ENCODE measurements at places on chromosomes 6 and 20.

DNA sequence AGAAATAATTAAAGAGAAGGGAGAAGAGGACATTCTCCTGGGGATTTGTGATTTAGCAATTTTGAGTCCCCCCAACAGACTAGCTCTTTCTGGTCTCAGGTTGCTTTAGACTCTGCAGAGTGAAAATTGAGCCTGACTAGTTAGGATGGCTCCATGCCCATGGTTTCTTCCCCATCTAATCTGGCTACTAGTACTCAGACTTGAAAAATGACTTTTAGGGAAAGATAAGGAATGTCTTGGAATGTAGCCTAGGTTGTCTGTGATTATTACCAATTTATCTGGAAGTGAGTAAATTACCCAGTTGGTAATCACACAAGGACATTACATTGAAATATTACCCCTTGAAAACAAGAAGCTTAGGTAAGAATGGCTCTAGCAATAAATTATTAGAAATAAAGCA lies 4.2 kb downstream of the BEND6 start:
- DNase-seq = no peak

GRCh38 chr6:33112148-33112547 lies 36.4 kb downstream of the HLA-DPB1 start:
- DNase-seq = no peak

GRCh38 chr6:129844118-129844891 lies 16.8 kb downstream of the TMEM244 start:
- no peak for DNase-seq

GRCh38 chr6:148934539-148934938 lies 187.7 kb downstream of the UST start:
- DNase-seq = no peak

- no peak for DNase-seq
These were observed 46.6 kb downstream of the CLIC5 start for GRCh38 chr6:45969026-45969425.

GRCh38 chr6:16800942-16801341 lies 39.7 kb upstream of the ATXN1 start:
- no peak for DNase-seq

- no peak for DNase-seq
These were observed 466.8 kb upstream of the CDH4 start for GRCh38 chr20:60785301-60785700.

- DNase-seq = no peak
These were observed 26.4 kb downstream of the CD40 start for GRCh38 chr20:46144432-46145025.

GRCh38 chr6:30877419-30878262 lies 6.7 kb upstream of the DDR1 start:
- peak; percentile 67 for DNase-seq

GRCh38 chr6:18489335-18489734 lies 102.2 kb downstream of the RNF144B start:
- no peak for DNase-seq

- DNase-seq = no peak
These were observed 223.5 kb downstream of the CDKAL1 start for GRCh38 chr6:20757761-20758160.

GRCh38 chr6:125252891-125253290 lies 48.9 kb downstream of the HDDC2 start:
- DNase-seq = no peak

- no peak for DNase-seq
These were observed at the start of gene KIF13A for GRCh38 chr6:17987447-17987696. KIF13A (minus strand) TSS chr6:17987635; CDS start chr6:17987463, 172 bp downstream.
